ENCODE measurements at places on chromosomes 11 and 22.

DNA sequence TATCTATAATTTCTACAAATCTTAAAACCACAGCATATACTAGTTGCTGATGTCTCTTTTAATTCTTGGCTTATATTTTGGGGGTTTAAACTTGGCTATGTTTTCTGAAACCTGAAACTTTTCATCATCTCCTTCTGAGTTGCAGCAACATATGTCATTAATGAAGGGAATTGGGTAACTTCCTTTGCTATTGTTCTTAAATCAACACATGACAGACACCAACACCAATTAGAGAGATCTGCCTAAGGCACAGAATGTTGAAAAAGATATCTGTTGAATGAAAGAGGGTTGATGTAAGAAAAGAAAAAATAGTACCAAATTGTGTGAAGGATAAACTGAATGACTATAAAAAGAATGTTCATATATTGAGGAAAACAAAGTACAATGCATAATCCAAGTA is 10.3 kb upstream of the GAS2 start:
- no peak overlapping the region for H3K4me3 ChIP-seq
- no peaks in the 10 kb centered on the region for H3K4me1 ChIP-seq
- no peak for DNase-seq
- H3K36me3 ChIP-seq: no peaks in the 10 kb centered on the region

DNA sequence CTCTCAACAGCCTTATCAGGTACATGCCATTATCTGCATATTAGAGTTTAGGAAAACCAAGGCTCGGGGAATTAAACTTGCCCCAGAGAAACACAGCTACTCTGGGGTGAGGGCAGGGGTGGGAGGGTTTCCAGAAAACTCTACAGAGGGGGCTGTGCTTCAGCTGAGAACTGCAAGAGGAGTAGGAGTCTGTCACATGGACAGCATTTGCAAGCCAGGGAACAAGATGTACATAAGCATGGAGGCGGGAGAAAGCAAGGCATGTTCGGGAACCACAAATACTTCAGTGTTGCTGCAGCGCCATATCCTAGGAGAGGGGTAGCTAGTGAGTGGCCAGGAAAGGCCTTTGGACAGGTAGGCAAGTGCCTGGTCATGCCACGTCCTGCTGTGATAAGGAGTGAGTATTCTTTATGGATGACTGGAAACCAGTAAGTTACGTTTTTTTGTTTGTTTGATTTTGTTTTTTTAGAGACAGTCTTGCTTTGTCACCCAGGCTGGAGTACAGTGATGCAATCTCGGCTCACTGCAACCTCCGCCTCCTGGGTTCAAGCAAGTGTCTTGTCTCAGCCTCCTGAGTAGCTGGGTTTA is 57.2 kb downstream of the GRAMD1B start:
- no peak overlapping the region for H3K27ac ChIP-seq
- no peaks in the 10 kb centered on the region for H3K4me1 ChIP-seq
- DNase-seq: no peak
- no peak overlapping the region for H3K4me3 ChIP-seq

GRCh38 chr22:36942556-36942955 is 29.1 kb downstream of the CSF2RB start:
- H3K27ac ChIP-seq: peak overlapping the region; percentile 22
- H3K27me3 ChIP-seq: peaks cover 8% of the 10 kb centered on the region
- no peak for DNase-seq
- H3K4me3 ChIP-seq: no peak overlapping the region

DNA sequence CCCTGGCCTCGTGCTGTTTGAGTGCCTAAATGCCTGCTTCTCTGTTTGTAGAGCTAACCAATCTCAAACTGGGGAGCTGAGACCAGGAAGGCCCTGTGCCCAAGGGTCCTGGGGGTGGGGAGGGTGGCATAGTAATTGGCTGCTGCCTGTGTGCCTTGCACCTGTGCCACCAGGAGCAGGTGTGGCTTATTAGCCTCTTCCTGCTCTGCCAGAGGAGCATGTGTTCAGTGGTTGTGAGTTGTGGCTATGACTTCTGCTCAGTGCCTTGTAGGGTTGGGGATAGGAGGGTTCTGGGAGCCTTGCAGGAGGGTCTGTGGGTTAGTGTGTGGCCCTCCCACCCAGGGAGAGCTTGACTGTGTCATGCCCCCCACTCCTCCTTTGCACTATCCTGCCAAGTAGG is 109.2 kb downstream of the ZBTB16 start:
- no peaks in the 10 kb centered on the region for H3K36me3 ChIP-seq
- peak overlapping the region; percentile 89 for H3K27ac ChIP-seq
- H3K4me1 ChIP-seq: peaks cover 71% of the 10 kb centered on the region
- no peak overlapping the region for H3K4me3 ChIP-seq
- H3K27me3 ChIP-seq: no peaks in the 10 kb centered on the region

DNA sequence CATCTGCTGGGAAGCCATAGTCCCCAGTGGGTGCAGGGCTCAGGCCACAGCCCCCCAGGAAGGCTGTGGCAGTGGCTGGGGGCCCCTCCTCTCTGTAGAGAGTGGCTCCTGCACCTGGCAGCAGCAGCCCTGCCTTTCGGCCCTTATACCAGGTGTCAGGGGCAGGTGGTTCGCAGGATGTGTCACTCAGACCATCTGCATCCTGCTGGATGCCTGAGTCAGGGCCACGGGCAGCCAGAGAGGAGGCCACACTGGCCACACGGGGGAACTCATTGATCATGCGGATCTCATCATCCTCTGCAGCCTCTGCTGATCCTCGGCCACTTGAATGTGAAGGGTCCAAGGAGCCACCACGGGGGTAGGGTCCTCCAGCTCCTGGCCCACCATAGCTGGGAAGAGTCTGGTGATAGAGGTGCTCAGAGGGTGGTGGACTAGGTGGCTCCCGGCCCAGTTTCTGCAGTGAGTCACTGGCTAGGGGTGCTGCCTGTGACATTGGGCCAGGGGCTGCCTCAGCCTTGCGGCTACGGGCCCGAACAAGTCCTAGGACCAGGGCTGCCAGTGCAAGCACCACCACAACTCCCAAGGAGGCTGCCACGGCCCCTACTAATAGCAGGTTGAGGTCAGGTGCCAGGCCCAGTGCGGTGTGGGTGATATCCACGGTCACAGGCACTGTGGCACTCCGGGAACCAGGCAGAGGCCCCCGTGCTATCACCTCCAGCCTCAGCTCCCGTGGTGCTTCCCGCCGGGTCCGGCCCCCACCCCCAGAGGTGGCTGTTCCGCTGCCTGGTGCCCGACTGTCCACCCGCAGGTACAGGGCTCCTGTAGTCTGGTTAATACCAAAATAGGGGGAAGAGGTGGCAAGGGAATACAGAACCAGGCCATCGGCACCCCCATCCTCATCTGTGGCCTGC is 3.3 kb upstream of the TPP1 start:
- H3K4me3 ChIP-seq: no peak overlapping the region
- H3K36me3 ChIP-seq: peaks cover 31% of the 10 kb centered on the region
- H3K27ac ChIP-seq: no peak overlapping the region
- no peaks in the 10 kb centered on the region for H3K27me3 ChIP-seq
- DNase-seq: no peak

- DNase-seq: no peak
- H3K27ac ChIP-seq: no peak overlapping the region
- no peaks in the 10 kb centered on the region for H3K27me3 ChIP-seq
- H3K4me3 ChIP-seq: no peak overlapping the region
- no peaks in the 10 kb centered on the region for H3K36me3 ChIP-seq
Measured at GRCh38 chr11:28461338-28461737, 353.1 kb downstream of the METTL15 start.

GRCh38 chr11:117875382-117876058 is 938 bp downstream of the FXYD6 start:
- H3K4me1 ChIP-seq: peaks cover 62% of the 10 kb centered on the region
- peak overlapping the region; percentile 64 for H3K27ac ChIP-seq
- H3K27me3 ChIP-seq: peaks cover 96% of the 10 kb centered on the region
- no peak overlapping the region for H3K4me3 ChIP-seq
- no peaks in the 10 kb centered on the region for H3K36me3 ChIP-seq

GRCh38 chr11:81573367-81573766 is 1160.3 kb downstream of the FAM181B start:
- H3K4me3 ChIP-seq: no peak overlapping the region
- no peaks in the 10 kb centered on the region for H3K4me1 ChIP-seq
- no peaks in the 10 kb centered on the region for H3K36me3 ChIP-seq
- no peak for DNase-seq
- no peaks in the 10 kb centered on the region for H3K27me3 ChIP-seq

- H3K4me3 ChIP-seq: peak overlapping the region; percentile 30
- no peaks in the 10 kb centered on the region for H3K36me3 ChIP-seq
- H3K27ac ChIP-seq: no peak overlapping the region
- peaks cover 9% of the 10 kb centered on the region for H3K4me1 ChIP-seq
- DNase-seq: no peak
- H3K27me3 ChIP-seq: peaks cover 25% of the 10 kb centered on the region
Measured at GRCh38 chr11:69707176-69707575, 3.4 kb upstream of the FGF19 start.

DNA sequence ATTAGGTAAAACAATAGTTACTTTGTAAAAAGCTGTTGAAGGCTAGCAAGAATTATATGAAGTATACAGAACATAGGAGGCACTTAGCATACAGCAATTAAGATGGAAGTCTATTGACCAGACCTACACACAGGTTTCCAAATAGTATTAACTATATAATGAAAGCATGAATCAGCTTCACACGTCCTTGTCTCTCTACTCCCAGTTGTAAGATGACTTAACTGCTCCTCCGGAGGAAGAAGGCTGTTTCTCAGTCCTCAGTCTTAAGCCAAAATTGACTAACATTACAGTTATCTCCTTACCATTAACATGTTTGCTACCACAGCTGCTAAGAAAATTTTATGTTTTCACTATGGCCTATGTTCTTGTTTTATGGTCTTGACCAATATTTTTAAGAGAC is 24.7 kb downstream of the SIK3 start:
- no peaks in the 10 kb centered on the region for H3K36me3 ChIP-seq
- no peak for DNase-seq
- no peaks in the 10 kb centered on the region for H3K27me3 ChIP-seq
- H3K27ac ChIP-seq: peak overlapping the region; percentile 67
- peaks cover 60% of the 10 kb centered on the region for H3K4me1 ChIP-seq

- no peak for DNase-seq
- no peak overlapping the region for H3K27ac ChIP-seq
- H3K27me3 ChIP-seq: no peaks in the 10 kb centered on the region
- no peaks in the 10 kb centered on the region for H3K36me3 ChIP-seq
Measured at GRCh38 chr11:19842505-19842904, 129.9 kb downstream of the NAV2 start.

- H3K4me3 ChIP-seq: peak overlapping the region; percentile 94
- no peaks in the 10 kb centered on the region for H3K36me3 ChIP-seq
- DNase-seq: no peak
- peaks cover 53% of the 10 kb centered on the region for H3K4me1 ChIP-seq
- no peaks in the 10 kb centered on the region for H3K27me3 ChIP-seq
Measured at GRCh38 chr11:73759610-73760134, 1.2 kb downstream of the RAB6A start.

- no peak overlapping the region for H3K27ac ChIP-seq
- no peaks in the 10 kb centered on the region for H3K4me1 ChIP-seq
- DNase-seq: no peak
- no peaks in the 10 kb centered on the region for H3K36me3 ChIP-seq
- H3K27me3 ChIP-seq: no peaks in the 10 kb centered on the region
- no peak overlapping the region for H3K4me3 ChIP-seq
Measured at GRCh38 chr11:125369808-125370207, 126.3 kb downstream of the FEZ1 start.

DNA sequence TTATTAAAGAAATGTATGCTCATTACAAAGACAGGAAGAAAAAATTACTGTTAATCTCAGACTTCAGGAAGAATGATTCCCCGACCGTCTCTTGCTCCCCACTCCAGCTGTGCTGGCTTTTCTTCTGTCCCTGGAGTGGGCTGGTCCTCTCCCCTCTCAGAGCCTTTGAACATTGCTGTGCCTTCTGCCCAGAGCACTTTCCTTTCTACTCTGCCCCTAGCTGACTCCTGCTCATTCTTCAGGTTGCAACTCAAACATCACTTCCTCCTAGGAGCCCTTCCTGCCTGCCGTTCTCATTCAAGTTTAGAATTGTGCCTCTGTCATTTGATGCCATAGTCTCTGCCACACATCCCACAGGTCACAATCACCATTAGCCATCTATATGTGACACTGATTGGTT is 329.5 kb downstream of the MIAT start:
- H3K4me1 ChIP-seq: no peaks in the 10 kb centered on the region
- no peak for DNase-seq
- H3K4me3 ChIP-seq: no peak overlapping the region
- H3K36me3 ChIP-seq: no peaks in the 10 kb centered on the region

DNA sequence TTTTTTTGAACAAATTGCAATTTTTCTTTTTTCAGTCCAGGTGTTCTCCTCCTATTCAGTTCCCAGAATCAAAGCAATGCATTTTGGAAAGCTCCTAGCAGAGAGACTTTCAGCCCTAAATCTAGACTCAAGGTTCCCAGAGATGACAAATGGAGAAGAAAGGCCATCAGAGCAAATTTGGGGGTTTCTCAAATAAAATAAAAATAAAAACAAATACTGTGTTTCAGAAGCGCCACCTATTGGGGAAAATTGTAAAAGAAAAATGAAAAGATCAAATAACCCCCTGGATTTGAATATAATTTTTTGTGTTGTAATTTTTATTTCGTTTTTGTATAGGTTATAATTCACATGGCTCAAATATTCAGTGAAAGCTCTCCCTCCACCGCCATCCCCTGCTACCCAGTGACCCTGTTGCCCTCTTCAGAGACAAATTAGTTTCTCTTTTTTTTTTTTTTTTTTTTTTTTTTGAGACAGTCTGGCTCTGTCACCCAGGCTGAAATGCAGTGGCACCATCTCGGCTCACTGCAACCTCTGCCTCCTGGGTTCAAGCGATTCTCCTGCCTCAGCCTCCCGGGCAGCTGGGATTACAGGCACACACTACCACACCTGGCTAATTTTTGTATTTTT is 6.2 kb upstream of the UBE4A start:
- DNase-seq: no peak
- H3K27me3 ChIP-seq: no peaks in the 10 kb centered on the region
- H3K36me3 ChIP-seq: no peaks in the 10 kb centered on the region
- no peak overlapping the region for H3K27ac ChIP-seq
- no peak overlapping the region for H3K4me3 ChIP-seq

- no peak overlapping the region for H3K4me3 ChIP-seq
- DNase-seq: no peak
- no peaks in the 10 kb centered on the region for H3K27me3 ChIP-seq
- no peaks in the 10 kb centered on the region for H3K36me3 ChIP-seq
Measured at GRCh38 chr22:49367041-49367697, 460.5 kb downstream of the BRD1 start.

- no peaks in the 10 kb centered on the region for H3K27me3 ChIP-seq
- H3K27ac ChIP-seq: no peak overlapping the region
Measured at GRCh38 chr11:27254744-27255446, 108.1 kb downstream of the CCDC34 start.

DNA sequence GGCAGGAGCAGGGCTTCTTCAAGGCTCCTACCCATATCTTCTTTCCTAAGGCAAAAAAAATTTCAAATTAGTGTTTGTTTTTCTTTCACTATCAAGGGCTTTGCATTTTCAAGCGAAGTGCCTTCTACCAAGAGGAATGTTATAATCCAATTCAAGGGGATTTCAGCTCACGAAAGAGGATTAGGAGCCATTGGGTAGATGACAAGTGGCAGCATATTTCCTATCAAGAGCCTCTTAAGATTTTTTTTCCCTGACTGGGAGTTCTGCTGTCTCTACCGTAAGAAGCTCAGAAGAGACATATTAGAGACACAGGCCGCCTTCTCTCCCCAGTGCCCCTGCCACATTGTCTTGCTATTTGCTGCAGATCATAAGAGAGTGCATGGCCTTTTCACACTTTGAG is 55.9 kb upstream of the BMAL1 start:
- no peak for DNase-seq
- H3K4me1 ChIP-seq: peaks cover under 1% of the 10 kb centered on the region
- H3K36me3 ChIP-seq: no peaks in the 10 kb centered on the region
- no peak overlapping the region for H3K27ac ChIP-seq
- no peak overlapping the region for H3K4me3 ChIP-seq
- no peaks in the 10 kb centered on the region for H3K27me3 ChIP-seq

Data from esophagus squamous epithelium (tissue), 5 donors.